ENCODE measurements at places on chromosomes 16 and 17.

- DNase-seq = no peak
Measured at GRCh38 chr16:89458967-89459366, 31.4 kb downstream of the ANKRD11 start.

DNA sequence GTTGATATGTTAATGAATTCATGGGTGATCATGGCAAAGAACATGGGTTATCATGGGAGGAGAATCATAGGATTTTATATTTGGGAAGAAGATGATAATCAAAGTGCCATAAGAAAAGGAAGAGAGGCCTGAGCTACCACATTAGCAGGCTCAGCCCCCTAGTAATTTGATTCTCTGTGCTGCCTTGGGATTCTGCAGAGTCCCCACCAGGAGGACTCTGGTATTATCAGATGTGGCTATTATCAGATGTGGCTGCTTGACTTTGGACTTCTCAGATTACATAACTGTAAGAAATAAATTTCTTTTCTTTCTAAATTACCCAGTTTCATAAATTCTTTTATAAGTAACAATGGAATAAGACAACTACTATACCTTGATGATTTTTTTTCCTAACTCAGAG, 137.6 kb downstream of the ITFG1 start:
- DNase-seq = no peak

DNA sequence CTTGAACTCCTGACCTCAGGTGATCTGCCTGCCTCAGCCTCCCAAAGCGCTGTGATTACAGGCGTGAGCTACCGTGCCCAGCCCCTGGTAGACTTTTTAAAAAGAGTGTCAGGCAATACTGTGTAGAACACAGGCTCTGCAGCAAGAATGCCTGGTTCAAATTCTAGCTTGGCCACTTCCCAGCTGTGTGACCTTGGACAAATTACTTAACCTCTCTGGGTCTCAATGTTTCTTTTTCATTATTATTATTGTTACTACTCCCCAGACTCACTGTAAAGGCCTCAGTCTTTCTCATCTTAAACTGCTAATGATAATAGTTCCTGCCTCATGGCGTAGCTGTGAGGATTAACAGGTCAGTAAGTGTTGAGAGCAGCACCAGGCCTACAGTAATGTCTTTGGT, 114.3 kb downstream of the LITAF start:
- no peak for DNase-seq

DNA sequence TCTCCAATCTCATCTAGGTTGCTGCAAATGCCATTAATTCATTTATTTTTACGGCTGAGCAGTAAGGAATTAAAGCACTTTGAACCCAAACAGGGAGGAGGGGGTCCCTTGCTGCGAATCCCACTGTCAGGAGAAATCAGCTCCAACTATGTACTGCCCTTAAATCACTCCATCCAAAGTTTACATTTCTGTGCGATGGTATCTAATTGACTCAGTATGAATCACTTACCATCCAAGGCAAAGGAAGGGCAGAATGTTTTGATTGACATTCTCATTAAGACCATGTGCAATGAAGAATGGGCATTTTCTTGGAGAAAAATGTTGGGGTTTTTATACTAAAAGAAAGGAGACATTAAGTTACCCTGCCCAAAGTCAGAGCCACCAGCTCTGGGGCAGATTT, 47.7 kb upstream of the XYLT1 start:
- DNase-seq = no peak

DNA sequence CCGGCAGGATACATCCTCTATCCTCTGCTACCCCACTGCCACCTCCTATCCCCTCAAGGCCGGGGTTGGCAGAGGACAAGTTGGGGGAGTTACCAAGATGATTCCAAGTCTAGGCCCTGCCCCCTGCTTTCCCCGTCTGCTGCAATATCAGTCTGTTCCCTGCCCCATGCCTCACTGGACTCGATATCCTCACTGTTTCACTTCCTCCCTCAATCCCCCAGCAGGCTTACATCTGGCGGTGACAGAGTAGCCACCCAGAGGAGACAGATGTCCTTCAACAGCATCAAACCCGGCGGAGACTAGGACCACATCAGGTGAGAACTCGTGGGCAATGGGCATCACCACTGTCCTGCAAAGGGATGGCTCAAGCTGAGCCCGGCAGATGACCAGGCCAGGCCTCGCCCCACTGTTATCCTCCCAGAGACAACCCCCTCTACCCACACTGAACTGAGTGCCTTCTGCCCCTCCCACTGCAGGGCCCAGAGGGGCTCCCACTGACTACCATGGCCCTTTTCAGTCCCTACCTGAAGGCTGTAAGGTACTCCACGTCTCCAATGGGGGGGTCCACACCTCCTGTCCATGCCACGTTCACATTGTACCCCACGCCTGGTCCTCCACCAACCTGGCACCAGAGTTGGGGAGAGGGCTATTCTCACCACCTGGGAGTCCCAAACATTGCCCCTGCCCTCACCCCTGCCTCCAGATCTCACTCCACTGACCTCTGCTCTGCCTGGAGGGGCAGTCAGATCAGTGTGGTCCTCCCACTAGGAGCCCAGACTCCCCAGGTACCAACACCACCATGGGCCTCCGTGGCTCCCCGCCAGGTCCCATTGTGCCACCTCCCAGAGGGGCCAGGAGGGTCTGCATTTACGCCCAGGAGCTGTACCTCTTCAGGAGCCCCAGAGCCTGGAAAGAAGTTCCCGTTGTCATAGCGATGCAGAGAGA, 9.6 kb downstream of the G6PC3 start:
- DNase-seq = no peak

GRCh38 chr17:82058230-82058854, 6.6 kb downstream of the GPS1 start:
- no peak for DNase-seq

- no peak for DNase-seq
Measured at GRCh38 chr16:88914750-88915368, 48.4 kb upstream of the PABPN1L start.

- DNase-seq = no peak
Measured at GRCh38 chr17:19294443-19294842, 57.3 kb downstream of the EPN2 start.

DNA sequence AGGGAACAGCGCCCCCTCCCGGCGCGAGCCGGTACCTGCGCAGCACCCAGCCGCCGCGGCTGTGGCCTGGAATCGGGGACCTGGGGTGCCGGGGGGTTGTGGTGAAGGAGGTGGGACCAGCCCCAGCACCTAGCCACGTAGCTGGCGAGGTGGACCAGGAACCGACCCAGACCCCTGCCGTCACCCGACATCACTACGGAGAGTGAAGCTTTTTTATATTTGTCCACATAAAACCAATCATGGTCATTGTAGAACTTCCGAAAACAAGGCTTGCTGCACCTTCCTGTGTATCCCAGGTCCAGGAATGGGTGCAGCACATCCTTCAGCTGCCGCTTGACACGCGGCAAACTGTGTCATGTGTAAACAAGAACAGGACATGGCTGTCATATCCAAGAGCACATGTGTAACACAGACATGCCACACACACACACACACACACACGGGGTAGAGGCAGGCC, 1.3 kb downstream of the HBQ1 start:
- peak; percentile 15 for DNase-seq

DNA sequence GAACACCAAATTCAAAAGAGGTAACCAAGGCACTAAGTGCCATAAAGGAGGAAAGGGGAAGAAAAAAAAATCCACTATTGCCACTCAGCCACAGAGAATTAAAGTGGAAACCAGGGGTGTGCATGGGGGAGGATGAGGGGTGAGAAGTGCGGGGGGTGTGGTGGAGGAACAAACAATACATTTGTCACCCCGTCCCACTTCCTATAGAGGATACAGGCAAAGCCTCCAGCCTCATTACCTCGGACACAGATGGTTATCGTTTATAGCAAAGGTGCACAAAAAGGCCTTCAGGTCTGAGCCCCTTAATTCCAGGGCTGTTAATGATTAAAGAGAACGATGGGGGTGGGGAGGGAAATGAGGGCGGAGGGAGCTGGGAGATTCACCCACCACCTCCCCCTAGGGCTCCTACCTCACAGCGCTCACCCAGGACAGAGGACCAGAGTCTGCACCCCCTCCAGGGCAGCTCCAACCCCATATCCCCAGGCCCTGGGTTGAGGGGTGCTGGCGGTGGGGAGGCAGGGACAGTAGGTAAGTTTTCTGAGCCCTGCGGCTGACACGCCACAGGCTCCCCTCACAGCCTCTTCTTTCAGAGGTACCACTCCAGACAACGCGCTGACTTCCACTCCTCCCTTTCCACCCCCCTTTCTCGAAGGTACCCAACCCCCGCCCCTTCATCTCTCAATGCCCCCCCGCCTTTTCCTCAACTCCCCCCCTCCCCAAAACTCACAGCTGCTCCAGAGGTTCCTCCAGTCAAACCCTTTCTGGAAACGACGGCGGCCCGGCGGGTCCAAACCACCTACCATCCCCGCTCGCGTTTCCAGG, 470 bp downstream of the DCUN1D3 start:
- DNase-seq = peak; percentile 51

- DNase-seq = no peak
Measured at GRCh38 chr17:10612957-10613744, 44.0 kb downstream of the MYH3 start.

DNA sequence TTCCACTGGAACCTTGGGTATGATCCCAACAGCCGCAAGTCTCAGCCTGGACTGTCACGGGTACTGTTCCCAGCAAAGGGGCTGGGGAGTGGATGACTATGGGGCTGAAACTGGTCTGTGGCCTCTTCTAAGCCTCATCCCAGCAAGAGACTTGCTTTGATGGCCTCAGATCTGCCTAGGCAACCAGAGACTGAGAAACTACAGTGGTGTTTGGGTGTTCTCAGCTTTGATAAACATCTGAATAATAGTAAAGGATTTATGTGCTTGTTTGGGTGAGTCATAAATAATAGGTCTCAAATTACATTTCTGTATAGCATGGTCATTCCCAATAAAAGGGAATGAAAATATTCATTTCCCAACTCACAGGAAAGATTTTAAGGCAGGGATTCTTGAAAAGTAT, 30.2 kb upstream of the ULK2 start:
- no peak for DNase-seq

GRCh38 chr17:38616361-38616760, 10.6 kb upstream of the SRCIN1 start:
- no peak for DNase-seq

GRCh38 chr17:36731811-36732210, 130.4 kb downstream of the MRM1 start:
- no peak for DNase-seq

DNA sequence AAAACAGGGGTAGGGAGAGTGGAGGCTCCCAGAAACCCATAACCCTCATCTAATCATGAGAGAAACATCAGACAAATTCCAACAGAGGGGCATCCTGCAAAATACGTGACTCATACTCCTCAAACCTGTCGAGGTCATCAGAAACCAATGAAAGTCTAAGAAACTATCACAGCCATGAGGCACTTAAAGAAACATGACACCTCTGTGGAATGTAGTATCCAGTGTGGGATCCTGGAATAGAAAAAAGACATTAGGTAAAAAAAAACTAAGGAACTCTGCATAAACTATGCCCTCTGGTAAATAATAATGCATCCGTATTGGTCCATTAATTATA, 16.4 kb downstream of the CDH5 start:
- peak; percentile 93 for DNase-seq

GRCh38 chr17:80265205-80266068, 4.8 kb downstream of the RNF213 start:
- DNase-seq = no peak

DNA sequence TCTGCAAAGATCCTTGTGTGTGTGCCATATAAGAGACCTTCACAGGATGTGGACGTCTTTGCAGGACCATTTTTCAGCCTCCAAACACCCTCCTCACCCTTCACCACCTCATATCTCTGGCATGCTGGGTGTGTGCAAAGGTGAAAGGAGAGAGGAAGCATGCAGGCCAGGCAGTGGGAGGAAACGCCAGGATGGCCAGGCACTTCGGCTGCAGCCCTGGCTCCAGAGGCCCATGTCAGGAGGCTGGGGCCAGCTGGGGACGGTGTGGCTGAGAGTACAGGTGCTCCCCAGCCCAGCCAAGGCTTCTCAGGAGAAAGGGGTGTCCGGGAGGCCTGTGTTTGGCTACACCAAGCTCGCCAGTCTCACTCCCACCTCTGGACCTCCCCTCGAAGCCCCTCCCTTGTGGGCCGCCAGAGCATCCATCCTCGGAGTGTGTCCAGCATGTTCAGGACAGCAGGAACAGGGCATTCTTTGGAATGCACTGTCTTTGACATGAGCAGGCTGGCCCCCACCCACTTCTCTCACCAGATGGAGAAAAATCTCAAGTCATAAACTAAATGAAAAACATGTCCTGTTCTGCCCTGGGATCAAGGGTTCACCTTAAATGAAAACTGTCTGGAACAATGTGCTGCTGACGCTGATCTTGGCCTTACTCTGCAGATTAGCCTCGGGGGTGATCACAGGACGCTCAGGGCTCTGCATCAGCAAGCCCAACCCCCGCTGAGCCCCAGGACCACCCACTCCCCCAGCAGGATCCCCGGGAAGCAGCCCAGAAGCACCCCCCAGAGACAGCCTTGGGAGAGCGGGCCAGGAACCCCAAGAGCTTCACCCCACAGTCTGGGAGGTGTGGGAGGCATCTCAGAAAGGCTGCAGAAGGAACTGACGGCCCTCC, 15.9 kb downstream of the PEMT start:
- DNase-seq = no peak

DNA sequence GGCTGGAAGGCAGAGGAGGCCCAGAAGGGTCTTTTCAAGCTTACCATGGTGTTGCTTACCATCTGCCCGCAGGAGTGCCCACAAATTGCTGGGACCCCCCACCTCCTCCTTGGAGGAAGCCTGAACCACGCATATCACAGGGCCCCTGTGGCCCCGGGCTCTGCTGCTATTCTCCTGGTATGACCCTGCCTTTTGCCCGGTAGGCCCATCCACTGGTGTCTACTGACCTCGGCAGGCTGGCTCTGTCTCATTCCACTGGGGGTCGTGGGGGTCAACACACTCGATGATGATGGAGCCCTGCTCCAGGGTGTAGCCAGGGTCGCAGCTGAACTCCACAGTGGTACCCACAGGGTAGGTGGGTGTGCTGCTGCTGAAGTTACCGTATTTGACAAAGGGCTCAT, 8.2 kb upstream of the PHF12 start:
- no peak for DNase-seq

- DNase-seq = no peak
Measured at GRCh38 chr17:82961366-82962162, 117.8 kb upstream of the METRNL start.

- DNase-seq = no peak
Measured at GRCh38 chr16:65967376-65967775, 399.1 kb upstream of the CDH5 start.

GRCh38 chr17:259341-259976, 78.0 kb upstream of the DOC2B start:
- DNase-seq = peak; percentile 38

- DNase-seq = no peak
Measured at GRCh38 chr17:56913000-56913311, 893 bp downstream of the TRIM25 start.

DNA sequence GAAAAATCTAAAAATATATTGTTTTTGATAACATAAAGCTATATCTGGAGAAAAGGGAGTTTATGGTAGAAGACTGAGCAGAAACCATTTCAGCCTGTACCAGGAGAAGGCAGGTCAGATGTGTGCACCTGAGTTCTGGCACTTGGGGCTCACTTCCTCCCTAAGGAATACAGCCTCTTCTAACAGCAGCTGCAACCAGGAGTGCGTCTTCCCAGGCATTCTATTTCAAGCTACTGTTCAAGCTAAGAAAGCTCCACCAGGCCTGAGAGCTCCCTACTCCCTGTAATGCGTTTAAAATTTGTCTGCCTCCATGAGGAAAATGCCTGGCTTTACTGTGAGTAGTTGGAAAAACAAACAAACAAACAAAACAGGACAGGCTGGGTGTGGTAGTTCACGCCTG, 96.1 kb downstream of the ZNF778 start:
- no peak for DNase-seq

- DNase-seq = no peak
Measured at GRCh38 chr16:72921106-72921505, 126.8 kb downstream of the ZFHX3 start.

GRCh38 chr16:23433261-23433920, 19.6 kb downstream of the COG7 start:
- DNase-seq = no peak
